ENCODE measurements at places on chromosomes 7 and 10. TPM values are rescaled to one million over a fixed set of nuclear protein-coding genes. Genes with fewer than 3 reads are reported as not detected.

Gene MMD2
- not detected for total RNA-seq

Gene RASA4B
- 7.8 TPM for total RNA-seq

Gene CABCOCO1
- total RNA-seq = not detected

Gene HABP2
- not detected for total RNA-seq

Gene RBP3
- total RNA-seq = not detected

Gene NODAL
- not detected for total RNA-seq

Gene CALHM3
- not detected for total RNA-seq

Gene CCDC146
- 11.0 TPM for total RNA-seq

Gene BLNK
- total RNA-seq = 1.4 TPM

Gene ELN
- 29.9 TPM for total RNA-seq

Gene OR2A5
- not detected for total RNA-seq

- no peak for DNase-seq
Measured at GRCh38 chr10:53899463-53900160, 901.4 kb downstream of the PCDH15 start.

DNA sequence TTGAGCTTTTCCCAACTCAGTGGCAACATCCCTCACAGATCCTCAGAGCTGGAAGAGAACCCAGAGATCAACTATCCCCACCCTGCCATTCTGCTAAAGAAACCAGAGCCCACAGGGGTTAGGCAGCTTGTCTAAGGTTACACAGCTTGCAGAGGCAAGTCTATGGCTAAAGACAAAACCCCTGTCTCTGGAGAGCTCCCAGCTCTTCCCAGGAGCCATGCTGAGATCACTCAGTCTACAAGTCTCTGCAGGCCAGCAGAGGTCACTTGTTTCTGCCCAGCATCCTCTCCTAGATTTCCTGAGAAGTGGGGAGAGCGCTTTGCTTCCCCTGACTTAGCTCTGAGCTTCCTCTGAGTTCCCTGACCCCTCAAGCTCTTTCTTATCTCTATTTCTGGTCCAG is 28.5 kb upstream of the LOXL4 start:
- DNase-seq = no peak

DNA sequence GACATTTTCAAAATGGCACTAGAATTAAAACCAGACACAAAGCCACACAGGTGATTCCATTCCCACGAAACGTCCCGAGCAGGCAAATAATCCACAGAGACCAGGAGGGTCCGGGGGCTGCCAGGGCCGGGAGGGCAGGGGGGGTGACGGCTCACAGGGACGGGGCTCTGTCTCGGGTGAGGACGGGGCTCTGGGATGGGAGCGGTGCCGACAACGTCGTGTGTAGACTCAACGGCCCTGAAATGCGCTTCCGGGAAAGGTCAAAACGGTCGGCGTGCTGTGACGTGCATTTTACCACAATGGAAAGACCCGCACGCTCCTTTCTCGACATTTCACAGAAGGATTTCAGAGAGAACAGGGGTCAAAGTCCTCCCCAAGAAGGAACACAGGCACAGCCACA is 63.3 kb upstream of the PDGFA start:
- no peak for DNase-seq

DNA sequence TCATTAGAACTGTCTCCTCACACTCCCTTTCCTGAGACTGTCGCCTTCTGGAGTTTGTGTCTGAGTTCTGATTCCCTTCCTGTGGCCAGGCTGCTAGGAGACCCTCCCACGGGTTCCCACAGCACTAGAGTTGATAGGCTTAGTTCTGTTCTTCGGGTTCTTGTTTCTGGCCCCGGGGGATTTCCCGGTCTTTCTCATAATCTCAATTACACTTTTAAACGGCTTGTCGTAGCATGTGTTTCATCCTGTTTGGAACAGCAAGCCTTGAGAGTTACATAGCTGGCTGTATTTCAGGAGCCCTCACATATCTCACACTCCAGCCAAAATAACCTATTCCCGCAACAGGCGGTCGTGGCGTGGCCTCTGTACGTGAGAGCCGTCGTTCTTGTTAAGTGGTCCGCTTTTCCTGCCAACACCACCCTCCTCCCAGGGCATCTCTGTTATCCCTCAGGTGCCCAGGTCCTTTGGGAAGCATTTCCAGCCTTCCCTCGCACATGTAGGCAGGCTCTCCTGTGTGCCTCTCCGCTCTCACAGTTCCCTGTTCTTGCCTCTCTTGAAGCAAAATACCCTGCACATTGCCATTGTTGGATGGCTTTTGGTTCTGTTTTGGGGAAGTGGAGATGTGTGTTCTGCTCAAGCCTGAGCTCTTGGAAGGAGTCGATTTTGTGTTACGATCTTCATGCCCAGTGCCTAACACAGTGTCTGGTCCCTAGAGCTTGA is 46.0 kb downstream of the CDC123 start:
- no peak for DNase-seq

GRCh38 chr7:131726686-131727085 is 170.3 kb upstream of the PODXL start:
- no peak for DNase-seq

DNA sequence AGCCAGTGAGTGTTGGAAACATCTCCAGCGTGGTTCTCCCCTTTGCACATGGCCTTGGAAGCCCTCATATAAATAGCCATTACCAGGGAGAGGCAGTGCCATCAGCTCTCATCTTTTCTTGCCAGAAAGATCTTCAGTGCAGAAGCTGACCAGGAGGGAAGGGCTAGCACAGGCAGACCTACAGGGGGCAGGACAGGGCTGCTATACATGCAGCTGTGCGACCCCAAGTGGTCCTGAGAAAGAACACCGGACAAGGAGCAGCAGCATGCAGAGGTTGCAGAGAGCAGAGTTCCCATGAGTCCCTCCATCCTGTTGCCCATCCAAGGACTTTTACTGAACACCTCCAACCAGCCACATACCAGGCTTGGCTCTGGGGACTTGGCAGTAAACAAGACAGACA is 17.1 kb downstream of the GRID1 start:
- DNase-seq = no peak

DNA sequence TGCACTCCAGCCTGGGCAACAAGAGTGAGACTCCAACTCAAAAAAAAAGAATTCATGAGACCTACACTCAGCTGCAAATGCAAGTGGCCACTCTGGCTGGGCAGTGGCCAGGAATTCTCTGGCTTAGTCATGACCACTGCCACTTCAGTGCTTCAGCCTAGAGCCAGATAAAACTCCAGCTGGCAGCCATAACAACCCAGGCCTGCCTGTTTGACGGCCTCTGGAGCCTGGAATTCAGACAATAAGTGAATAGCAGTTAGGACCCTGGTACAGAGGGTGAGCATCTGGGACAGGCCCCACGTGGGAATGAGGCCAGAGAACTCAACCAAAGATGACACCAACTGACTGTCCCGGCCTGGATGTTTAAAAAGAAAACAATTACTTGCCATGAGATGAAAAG is 18.9 kb downstream of the RCC1L start:
- no peak for DNase-seq

DNA sequence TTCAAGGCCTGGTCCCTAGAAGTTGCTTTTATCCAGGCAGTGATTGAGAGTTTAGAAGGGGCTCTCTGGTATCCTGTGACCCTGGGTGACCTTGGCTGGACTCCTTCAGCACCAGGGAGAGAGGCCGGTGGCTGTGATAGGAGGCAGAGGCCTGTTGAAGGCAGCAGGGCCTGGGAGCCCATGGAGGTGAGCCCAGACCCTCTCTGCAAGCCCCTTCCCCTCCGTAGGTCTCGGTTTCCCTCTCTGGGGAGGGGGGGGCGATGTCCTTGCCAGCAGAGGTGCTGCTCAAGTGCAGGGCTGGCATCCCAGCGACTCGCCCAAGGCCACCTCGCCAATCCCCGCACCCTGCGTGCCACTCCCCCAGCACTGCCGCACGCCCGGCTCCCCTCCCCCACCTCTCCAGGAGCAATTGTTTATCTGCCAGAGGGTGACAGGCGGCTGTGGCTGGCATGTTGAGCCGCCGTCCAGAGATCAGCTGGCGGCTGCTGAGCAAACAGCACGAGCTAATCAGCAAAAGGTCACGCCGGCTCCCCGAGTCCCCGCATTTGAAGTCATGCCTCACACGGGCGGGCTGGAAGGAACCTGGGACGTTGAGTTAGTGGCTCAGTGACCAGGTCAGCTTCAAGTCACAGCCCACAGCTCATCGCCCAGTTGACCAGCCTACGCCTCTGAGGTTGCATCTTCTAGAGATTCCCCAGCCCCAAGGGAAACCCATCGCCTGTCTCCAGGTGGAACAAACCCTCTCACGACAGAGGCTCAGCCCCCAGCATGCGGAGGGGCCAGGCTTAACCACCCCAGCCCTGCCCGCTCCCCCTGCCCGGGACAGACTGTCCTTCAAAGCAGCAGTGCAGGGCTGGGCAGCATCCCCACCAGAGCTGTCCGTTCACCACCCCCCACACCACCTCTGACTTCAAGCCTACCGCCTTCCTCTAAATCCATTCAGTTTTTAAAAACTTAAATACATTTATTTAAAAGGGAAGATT is 43.7 kb downstream of the ELFN1 start:
- DNase-seq = peak; percentile 81

GRCh38 chr7:117273814-117274225 is 49.0 kb downstream of the WNT2 start:
- DNase-seq = no peak
